SK-MEL-5 (cell line): ENCODE measurements at places on chromosomes 3 and 15.

- no peak for DNase-seq
Observed at GRCh38 chr15:63858448-63858847, 24.7 kb upstream of the HERC1 start.

DNA sequence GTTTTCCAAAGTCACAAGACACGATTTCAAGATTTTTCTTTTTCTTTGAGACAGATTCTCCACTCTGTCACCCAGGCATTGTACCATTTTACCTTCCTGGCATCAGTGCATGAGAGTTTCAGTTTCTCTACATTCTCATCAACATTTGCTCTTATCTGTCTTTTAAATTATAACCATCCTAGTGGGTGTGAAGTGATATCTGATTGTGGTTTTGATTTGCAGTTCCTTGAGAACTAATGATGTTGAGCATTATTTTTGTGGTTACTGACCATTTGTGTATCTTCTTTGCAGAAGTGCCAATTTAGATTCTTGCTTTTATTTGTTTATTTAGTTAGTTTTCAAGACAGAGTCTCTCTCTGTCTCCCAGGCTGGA lies 41.2 kb downstream of the ADIPOQ start:
- DNase-seq, result no peak

DNA sequence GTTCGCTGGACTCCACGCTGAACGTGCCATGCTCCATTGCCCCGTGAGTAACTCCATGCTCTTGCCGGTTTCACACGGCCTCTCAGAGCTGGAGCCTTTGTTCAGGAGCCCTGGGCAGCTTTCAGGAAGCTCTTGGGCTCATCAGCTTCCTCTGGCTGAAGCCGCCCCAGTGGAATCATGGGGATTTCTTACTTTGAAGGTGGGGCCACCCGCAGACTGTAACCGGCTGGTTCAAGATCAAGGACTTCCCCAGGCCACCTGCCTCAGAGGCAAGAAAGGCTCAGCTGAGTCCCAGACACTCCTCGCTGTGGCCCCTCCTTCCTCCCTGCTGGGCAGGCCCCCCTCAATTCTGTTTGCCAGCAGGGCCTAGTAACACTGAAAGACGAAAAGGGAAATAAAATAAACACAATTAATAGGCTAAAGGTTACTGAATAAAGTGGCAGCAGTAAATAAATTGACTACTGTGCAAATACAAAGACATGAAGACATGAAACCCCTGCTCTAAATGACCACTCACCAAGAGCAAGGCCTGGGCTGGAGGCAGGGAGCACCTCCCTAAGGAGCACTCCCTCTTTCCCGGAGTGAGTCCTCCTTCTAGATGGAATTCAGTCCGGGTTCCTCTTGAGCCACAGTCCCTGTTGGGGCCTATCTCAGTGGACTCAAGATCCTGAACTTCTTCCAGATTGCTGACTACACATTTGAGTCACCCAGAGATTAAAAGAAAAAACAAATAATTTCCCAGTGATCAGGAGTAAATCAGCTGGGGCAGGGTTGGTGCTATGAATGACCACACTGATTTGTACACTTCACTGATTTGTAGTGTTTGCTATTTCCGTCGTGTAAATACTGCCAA lies 51.0 kb downstream of the ZDHHC19 start:
- no peak for DNase-seq

DNA sequence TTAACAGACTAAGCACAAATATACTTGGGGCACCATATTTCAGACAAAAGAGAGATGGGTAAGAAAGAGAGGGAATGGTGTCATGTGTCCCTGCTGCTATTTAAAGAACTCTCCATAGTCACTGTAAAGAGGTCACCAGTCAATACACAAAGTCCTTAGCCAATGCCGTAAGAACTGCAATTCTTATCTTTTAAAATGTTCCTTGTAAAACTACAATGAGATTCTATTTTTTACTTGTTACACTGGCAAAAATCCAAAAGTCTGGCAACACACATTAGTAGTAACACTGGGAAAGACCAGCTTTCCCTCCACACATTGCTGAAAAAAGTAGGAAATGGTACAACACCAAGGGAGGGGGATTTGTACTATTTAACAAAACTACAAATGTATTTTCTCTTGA lies 189.4 kb downstream of the TBC1D5 start:
- no peak for DNase-seq

- DNase-seq, result no peak
Observed at GRCh38 chr3:183410280-183410679, 18.1 kb downstream of the MCF2L2 start.

GRCh38 chr3:3302964-3303363 lies 123.5 kb upstream of the CRBN start:
- DNase-seq, result no peak

DNA sequence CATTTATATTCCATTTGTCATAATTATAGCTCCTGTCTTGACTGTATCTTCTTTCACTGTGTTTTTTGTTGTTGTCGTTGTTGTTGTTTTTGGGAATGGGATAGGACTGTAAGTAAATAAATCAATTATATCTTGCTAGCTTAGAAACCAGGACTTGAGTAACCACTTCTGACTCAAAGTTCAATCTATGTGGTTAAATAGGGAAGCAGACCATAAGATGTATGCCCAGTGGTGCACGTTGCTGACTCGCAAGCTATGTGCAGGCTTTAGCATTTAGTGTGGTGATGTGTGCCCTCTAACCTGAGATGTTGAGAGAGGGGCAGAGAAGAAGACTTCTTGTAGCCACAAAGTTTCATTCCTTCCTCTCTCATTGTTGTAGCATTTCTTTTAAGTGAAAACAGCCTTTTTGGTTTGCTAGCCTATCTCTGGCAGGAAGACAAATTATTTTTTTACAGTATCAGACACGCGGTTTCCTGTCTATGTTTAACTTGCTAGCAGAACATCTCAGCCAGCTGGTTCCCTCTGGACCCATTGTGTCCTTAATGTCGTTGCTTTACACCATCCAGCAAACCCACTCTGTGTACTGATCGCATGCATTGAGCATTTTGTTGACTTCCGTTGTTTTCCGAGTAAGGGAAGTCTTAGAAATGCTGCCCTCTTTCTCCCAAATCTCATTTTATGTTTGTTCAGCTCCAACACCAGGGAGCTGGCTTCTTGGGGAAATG lies 52.1 kb downstream of the TGFBR2 start:
- no peak for DNase-seq

DNA sequence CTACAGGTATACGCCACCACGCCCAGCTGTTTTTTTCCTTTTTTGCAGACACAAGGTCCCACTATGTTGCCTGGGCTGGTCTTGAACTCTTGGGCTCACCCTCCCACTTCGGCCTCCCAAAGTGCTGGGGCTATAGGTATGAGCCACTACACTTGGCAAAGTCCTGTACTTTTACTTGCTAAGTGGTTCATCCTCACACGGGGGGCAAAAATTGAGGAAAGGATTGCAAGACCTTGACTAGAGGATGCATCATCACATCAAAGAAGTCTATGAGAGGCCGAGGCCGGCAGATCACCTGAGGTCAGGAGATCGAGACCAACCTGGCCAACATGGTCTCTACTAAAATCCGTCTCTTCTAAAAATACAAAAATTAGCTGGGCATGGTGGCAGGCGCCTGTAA lies 116.5 kb upstream of the FAM174B start:
- no peak for DNase-seq

DNA sequence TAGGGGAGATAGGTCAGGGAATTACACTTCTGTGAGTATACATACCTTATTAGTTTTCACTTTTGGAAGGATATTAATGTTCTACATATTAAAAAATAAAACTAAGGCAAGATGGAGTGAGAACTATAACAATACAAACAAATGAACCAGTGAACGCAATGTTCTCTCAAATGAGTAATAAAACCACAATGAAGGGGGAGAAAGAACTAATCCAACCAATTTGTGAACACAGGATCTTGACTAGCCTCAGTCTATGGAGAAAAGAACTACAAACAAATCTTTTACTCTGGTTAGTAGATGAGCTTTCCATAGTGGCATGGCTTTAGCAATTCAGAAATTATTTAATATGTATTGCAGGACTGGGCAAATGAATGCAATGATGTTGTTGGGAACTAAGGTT lies 26.9 kb upstream of the ATOSA start:
- no peak for DNase-seq

GRCh38 chr3:16067837-16068471 lies 106.5 kb upstream of the GALNT15 start:
- DNase-seq, result peak; percentile 42

GRCh38 chr3:32261545-32261944 lies 23.1 kb downstream of the CMTM8 start:
- no peak for DNase-seq

- no peak for DNase-seq
Observed at GRCh38 chr3:187074846-187075245, 64.5 kb downstream of the RPL39L start.

DNA sequence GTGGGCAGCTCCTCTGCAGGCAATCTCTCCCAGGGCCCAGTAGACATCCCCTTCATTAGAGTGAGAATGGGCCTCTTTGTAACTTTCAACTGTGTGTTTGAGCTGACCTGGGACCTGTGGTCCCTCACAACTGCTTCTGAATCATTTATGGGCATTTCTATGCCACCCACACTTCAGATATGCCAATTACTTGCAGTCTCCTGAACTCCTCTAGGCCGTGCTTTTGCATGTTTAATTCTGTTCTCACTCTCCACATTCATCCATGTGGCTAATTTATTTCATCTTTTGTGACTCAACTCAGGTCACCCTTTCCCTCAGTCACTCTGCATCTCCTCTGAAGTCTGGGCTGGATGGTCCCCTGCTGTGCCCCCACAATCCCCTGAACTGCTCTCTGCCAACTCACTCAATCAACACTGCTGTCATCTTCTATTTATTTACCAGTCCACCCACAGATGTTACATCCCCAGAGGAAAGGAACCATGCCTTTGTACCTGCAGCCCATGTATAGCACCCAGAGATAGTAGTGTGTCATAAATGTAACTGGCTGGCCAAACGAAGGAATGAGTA lies 364.7 kb downstream of the EPHB1 start:
- no peak for DNase-seq

DNA sequence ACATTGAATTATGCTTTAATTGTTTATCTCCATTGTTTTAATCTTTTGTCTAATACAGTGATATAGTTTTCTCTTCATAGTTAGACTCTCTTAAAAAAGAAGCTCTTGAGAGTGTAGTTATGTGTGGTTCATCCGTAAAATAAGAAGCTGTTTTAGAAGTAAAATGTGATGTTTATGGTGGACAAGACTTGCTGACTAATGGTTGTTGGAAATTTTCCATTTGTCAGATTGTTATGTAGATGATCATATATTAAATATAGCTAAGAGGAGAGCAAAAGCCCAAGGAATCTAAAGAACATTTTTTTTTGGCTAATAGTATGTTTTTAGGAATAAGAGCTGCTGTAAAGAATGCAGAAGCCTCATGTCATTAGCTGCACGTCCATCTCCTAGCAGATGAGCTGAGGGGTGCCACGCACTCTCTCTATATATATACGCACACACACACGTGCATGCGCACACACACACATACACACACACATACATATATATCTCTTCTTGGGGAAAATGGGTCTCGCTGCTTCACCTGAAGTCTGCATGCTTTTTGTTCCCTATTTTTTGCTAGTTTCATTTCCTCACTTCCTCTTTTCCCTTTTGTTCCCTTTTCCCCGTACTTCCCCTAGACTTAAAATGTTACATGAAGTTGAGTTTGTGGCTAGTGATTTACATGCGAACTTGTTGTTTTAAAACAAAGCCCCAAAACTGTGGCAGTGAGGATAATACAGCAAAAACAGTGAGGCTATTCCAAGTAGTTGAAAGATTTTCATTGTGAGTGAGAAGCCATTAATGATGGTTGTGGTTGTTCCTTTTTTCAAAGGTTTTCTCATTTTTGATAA lies 107.8 kb downstream of the MBNL1 start:
- DNase-seq, result no peak

- DNase-seq, result no peak
Observed at GRCh38 chr3:101611023-101611422, 37.0 kb downstream of the PCNP start.

GRCh38 chr15:70920981-70921696 lies 28.5 kb downstream of the LRRC49 start:
- no peak for DNase-seq

GRCh38 chr15:31238906-31239305 lies 87.7 kb upstream of the KLF13 start:
- DNase-seq, result no peak

DNA sequence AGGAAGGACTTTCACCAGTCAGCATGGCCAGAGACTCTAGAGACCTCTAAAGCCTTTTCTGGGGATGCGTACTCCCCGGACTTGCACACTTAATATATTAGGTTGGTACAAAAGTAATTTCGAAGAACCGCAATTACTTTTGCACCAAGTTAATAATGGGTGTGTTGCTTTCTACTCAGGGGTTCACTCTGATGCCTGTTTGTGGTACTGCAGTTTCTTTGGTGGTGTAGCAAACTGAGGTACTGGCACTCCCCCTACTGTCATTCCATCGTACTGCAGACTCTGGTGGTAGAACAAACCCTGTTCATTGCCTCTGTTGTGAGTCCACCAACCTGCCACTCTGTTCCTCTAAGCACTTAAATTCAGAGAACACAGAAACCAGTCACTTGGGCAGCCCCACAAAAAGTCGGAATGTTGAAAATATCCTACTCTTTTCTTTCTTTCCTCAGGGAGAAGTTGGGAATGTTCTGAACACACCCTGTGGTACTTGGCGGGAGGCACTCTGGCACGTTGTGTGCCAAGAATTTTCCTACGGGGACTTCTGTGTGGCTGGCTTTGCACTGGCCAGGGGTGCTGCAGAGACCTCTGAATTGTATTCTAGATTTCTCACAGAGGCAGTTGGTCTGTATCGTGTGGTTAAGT lies 46.3 kb downstream of the GABRG3 start:
- peak; percentile 87 for DNase-seq

GRCh38 chr3:23365066-23365465 lies 161.9 kb downstream of the UBE2E2 start:
- DNase-seq, result no peak

GRCh38 chr15:95149036-95149435 lies 917.7 kb downstream of the MCTP2 start:
- DNase-seq, result no peak

- DNase-seq, result no peak
Observed at GRCh38 chr3:184680385-184681345, 31.2 kb downstream of the MAGEF1 start.

DNA sequence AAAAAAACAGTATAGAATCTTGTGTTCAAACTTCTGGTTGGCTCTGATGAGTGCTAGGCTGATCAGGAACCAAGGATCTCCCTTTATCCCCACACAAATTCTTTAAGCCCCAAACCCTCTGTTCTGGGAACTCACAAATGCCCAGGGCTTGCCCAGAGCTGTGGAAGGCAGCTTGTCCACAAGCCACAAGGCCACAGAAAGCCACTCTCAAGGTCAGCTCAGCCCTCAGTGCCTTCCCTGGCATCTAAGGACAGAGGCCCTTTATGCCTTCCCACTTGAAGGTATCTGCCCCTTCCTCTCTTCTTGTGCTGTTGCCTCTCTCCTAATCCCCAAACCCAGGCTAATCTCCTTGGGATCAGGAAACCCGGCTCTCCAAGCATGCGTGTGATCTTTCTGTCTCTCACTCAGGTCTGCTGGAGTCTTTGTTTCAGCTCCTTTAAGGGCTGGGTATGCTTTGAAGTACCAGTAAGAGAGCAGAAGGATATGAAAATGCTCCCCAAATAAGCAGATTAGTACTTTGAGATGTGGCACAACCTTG lies 145.0 kb upstream of the TRIM42 start:
- no peak for DNase-seq

- DNase-seq, result no peak
Observed at GRCh38 chr15:35863655-35864054, 317.7 kb upstream of the DPH6 start.

GRCh38 chr3:15630646-15631350 lies 29.3 kb downstream of the BTD start:
- DNase-seq, result peak; percentile 88

- no peak for DNase-seq
Observed at GRCh38 chr3:139327861-139328260, 16.0 kb upstream of the MRPS22 start.

- DNase-seq, result no peak
Observed at GRCh38 chr3:132001999-132002398, 32.8 kb downstream of the CPNE4 start.
